Neural crest cell (in vitro differentiated cells): ENCODE measurements at places on chromosomes 13 and 19.

- no peak for DNase-seq
These were observed 19.8 kb downstream of the MYO9B start for GRCh38 chr19:17095141-17095919.

- no peak for DNase-seq
These were observed 362.4 kb downstream of the SUCLA2 start for GRCh38 chr13:47638627-47639026.

GRCh38 chr13:99484473-99484872 is 16.8 kb upstream of the TM9SF2 start:
- DNase-seq: no peak

DNA sequence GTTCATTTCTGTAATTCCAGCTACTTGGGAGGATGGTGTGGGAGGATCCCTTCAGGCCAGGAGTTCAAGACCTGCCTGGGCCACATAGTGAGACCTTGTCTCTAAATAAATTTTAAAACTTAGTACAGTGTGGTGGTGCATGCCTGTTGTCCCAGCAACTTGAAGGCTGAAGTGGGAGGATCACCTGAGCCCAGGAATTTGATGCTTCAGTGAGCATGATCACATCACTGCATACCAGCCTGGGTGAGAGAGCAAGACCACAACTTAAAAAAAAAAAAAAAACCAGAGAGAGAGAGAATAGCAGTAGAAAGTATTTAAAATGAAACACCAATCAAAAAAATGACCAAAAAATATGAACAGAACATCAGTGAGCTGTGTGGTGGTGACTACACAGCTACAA is 7.1 kb upstream of the ZNF823 start:
- DNase-seq: no peak

DNA sequence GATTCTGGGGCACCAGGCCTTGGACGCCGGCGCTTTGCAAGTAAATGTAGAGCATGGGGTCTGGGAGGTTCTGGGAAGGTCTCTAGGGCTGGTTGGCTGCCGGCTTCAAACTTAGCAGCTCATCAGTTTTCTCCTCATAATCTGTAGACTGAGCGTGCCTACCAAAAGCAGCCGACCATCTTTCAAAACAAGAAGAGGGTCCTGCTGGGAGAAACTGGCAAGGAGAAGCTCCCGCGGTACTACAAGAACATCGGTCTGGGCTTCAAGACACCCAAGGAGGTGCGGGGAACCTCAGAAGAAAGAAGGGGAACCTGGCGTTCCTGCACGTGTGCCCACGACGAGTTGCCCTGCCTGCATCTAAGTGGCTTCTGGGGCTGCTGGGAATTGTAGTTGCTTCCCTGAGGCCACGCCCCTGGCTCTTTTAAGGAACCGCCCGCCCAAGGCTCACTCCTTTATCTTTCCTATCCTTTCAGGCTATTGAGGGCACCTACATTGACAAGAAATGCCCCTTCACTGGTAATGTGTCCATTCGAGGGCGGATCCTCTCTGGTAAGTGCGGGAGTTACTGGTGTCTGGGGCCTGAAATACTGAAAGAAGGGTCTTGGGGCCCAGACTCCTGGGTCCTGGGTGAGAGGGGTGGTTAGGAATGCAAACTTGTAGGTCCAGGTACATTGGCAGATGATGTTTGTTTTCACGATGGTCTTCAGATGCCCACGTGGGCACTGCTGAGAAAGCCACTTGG is 984 bp downstream of the RPS11 start:
- no peak for DNase-seq

DNA sequence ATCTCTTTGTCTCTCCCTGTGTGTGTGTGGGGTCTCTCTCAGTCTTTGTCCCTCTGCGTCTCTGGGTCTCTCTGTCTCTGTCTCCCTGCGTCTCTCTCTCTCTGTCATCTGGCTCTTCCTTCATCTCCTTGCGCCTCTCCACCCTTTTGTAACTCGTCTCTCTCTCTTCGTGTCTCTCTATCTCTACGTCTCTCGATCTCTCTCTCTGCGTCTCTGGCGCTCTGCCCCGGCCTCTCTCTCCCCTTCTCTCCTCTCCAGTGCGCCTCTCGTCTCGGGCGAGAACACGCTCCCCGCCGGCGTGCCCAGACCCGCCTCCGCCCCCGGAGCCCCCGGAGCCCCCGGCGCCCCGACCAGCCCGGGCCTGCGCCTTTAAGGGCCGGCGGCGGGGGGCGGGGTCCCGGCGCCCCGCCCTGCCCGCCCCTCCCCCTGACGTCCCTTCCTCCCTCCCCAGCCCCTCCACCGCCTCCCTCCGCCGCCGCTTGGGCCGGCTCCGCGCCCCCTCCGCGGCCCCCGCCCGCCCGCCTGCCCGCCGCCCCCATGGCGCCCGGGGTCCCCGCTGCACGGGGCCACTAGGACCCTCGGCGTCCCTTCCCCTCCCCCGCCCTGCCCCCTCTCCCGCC is at the start of gene MARK4:
Gene MARK4 (plus strand): TSS at position 440 of the 620 bp plus-strand sequence. CDS start 318 bp downstream, outside the sequence.
- peak; percentile 48 for DNase-seq

DNA sequence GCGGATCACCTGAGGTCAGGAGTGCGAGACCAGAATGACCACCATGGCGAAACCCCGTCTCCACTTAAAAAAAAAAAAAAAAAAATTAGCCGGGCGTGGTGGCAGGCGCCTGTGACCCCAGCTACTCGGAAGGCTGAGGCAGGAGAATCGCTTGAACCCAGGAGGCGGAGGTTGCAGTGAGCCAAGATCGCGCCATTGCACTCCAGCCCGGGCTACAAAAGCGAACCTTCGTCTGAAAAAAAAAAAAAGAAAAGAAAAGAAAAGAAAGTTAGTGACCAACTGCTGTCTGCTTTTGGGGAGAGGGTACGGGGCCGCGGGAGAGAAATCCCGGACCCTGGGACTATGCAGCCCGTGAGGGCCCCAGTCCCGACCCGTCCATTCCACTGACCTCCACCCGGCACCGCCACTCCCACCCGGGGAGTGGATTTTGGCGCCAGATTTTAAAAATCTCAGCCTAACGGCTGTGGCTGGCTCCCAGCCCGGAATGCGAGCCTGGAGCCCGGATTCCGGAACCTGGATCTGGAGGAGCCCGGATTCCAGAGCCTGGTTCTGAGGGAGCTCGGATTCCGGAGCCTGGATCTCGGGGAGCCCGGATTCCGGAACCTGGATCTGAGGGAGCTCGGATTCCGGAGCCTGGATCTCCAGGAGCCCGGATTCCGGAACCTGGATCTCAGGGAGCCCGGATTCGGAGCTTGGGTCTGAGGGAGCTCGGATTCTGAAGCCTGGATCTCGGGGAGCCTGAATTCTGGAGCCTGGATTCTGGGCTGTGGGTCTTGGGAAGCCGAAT is 6.1 kb upstream of the LMNB2 start:
- peak; percentile 72 for DNase-seq

DNA sequence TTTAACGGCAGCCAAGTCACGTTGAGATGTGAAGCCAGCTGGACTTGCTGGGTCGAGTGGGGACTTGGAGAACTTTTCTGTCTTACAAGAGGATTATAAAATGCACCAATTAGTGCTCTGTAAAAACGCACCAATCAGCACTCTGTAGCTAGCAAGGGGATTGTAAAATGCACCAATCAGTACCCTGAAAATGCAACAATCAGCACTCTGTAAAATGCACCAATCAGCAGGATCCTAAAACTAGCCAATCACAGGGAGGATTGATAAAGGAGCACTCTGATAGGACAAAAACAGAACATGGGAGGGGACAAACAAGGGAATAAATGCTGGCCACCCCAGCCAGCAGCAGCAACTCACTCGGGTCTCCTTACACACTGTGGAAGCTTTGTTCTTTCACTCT is 337.6 kb upstream of the SLITRK5 start:
- no peak for DNase-seq

DNA sequence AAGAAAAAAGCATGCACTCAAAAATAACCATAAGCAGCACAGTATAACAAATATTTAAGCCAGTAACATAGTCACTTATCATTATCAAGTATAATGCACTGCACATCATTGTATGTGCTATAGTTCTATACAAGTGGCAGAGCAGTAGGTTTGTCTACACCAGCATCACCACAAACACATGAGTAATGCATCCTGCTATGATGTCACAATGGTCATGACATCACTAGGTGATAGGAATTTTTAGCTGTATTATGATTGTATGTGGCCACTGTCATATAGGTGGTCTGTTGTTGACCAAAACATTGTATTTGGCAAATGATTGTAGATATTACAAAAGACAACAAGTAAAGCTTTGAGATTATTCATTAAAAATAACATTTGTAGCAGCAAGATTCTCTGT is 860.7 kb upstream of the GPC6 start:
- no peak for DNase-seq

GRCh38 chr13:24148414-24149235 is 11.9 kb upstream of the SPATA13 start:
- DNase-seq: no peak

GRCh38 chr13:43797869-43798268 is 11.1 kb upstream of the ENOX1 start:
- DNase-seq: no peak

GRCh38 chr19:49151267-49152118 is 3.7 kb downstream of the HRC start:
- peak; percentile 48 for DNase-seq

GRCh38 chr19:8675066-8675465 is 23.5 kb downstream of the ACTL9 start:
- DNase-seq: no peak

DNA sequence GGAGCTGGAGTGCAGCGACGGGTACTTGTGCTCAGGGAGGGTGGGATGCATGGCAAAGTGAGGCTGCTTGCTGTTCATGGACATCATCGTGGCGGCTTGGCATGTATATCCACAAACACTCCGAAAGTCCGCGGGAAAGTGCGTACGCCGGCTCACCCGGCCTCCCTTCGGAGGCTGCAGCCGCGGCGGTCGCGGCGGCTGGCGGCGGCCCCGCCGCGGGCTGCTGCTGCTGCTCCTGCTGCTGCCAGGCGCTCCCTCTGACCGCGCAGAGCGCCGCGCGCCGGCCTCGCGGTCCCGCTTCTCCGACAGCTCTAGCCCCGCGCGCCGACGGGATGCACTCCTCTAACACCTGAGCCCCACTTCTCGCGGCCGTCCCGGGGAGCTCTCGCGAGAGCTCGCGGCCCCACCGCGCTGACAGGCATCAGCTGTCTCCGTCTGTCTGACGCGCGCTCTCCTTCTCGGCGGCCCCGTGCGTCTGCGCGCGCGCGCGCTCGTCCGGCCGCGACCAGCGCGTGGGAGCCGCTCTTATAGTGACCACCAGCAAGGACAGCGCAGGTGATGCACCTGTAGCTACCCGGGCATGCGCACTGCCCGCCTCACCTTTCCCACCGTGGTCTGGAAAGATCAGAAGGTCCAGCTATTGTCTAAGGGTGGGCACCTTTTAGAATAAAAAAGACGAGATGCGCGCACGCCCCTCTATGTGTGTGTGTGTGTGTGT is at the start of gene POU4F1:
Gene POU4F1 (minus strand): TSS at position 313 of the 718 bp plus-strand sequence. CDS start 226 bp downstream, at position 87.
- no peak for DNase-seq
